ENCODE measurements at places on chromosomes 5 and 9.
A peak's percentile ranks its signal among the peaks of the same experiment; 100 is the strongest.

- no peak overlapping the region for H3K4me3 ChIP-seq
- peaks cover 4% of the 10 kb centered on the region for H3K4me1 ChIP-seq
- no peak overlapping the region for H3K27ac ChIP-seq
- DNase-seq = no peak
- no peaks in the 10 kb centered on the region for H3K27me3 ChIP-seq
- H3K36me3 ChIP-seq = peaks cover 45% of the 10 kb centered on the region
Measured at GRCh38 chr5:160036884-160037283, 27.9 kb downstream of the TTC1 start.

GRCh38 chr9:101629636-101630035 lies 34.9 kb upstream of the PPP3R2 start:
- H3K4me3 ChIP-seq = no peak overlapping the region
- DNase-seq = no peak
- no peak overlapping the region for H3K27ac ChIP-seq
- H3K4me1 ChIP-seq = no peaks in the 10 kb centered on the region
- no peaks in the 10 kb centered on the region for H3K27me3 ChIP-seq
- no peaks in the 10 kb centered on the region for H3K36me3 ChIP-seq

- H3K4me3 ChIP-seq = no peak overlapping the region
- H3K4me1 ChIP-seq = no peaks in the 10 kb centered on the region
- peaks cover 36% of the 10 kb centered on the region for H3K36me3 ChIP-seq
- no peak overlapping the region for H3K27ac ChIP-seq
- no peak for DNase-seq
Measured at GRCh38 chr9:27549196-27549755, 19.7 kb upstream of the MOB3B start.

GRCh38 chr9:89482901-89483361 lies 15.0 kb downstream of the SEMA4D start:
- DNase-seq = no peak
- peaks cover 5% of the 10 kb centered on the region for H3K36me3 ChIP-seq
- no peaks in the 10 kb centered on the region for H3K4me1 ChIP-seq
- no peaks in the 10 kb centered on the region for H3K27me3 ChIP-seq

GRCh38 chr5:92641031-92641962 lies 939.7 kb downstream of the NR2F1-AS1 start:
- peak overlapping the region; percentile 14 for H3K4me3 ChIP-seq
- peaks cover 12% of the 10 kb centered on the region for H3K4me1 ChIP-seq
- no peak for DNase-seq
- H3K27me3 ChIP-seq = no peaks in the 10 kb centered on the region
- H3K36me3 ChIP-seq = no peaks in the 10 kb centered on the region
- H3K27ac ChIP-seq = no peak overlapping the region

DNA sequence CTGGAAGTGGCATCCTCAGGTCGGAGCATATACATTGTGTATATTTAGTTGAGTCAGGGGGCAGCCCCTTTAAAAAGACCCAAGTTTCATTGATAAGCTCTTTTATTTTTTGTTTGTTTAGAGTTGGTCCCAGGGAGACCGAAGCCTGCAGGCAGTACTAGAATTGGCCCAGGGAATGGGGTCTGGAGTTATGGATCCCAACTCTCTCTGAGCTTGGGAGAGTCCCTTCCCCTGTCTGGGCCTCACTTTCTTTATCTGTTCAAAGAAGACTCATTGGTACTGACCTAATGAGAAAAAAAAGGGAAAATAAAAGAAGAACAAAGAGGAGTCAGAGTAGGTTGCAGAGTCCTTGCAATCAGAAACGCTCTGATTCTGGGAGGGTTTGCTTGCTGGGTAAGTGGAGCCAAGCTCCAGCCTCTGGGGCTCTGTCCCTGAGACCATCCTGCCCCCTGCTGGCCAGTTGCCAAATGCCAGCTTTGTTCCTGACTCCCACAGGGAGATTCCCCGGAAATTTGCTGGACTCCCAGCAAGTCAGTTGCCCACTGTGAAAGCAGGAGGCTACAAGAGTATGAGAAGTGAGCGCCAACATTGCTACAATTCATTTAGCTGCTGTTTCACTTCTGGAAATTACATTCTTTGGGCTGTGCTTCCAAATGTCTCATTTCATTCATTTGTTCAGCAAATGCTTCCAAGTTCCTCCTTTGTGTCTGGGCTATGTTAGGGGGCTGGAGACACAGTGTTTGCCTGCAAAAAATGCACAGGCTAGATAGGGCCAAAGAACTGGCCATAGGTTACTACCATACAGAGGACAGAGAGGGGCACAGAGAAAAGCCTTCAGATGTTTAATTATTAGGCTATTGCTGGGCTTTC lies 156.2 kb downstream of the MELK start:
- H3K4me1 ChIP-seq = no peaks in the 10 kb centered on the region
- DNase-seq = peak; percentile 58
- no peaks in the 10 kb centered on the region for H3K36me3 ChIP-seq
- peaks cover 2% of the 10 kb centered on the region for H3K27me3 ChIP-seq
- H3K27ac ChIP-seq = no peak overlapping the region
- no peak overlapping the region for H3K4me3 ChIP-seq

DNA sequence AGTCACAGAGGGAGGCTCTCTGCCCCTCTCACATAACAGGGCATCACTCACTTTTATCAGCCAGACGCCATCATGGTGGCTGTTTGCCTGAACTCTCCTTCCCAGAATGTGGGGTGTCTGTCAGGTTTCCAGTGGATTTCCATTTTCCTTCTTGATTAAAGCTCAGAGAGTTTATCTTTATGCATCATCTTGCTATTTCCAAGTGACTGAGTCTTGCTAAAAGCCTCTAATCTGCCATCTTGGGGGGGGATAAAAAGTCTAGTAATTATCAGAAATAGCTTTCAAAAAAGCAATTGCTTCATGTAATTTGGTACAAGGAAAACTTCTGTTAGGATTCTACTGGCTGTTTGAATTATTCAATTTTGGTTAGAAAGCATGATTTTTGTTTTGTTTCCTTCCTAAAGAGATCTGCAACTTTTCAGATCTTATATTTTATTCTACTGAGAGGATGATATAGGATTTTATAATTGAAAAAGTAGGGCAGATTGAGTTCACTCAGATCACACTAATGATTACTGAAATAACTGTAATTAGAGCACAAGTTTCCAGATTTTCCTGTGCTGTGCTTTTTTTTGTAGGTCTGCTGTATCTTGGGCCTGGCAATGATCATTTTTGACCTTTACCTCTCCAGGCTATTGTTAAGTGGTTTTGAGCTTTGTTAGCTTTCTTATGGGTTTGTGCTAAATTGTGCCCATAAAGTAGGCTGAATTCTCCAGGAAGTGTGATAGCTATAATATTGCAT lies 661.5 kb downstream of the TLE4 start:
- H3K4me3 ChIP-seq = no peak overlapping the region
- no peaks in the 10 kb centered on the region for H3K4me1 ChIP-seq
- no peak for DNase-seq
- no peaks in the 10 kb centered on the region for H3K36me3 ChIP-seq

DNA sequence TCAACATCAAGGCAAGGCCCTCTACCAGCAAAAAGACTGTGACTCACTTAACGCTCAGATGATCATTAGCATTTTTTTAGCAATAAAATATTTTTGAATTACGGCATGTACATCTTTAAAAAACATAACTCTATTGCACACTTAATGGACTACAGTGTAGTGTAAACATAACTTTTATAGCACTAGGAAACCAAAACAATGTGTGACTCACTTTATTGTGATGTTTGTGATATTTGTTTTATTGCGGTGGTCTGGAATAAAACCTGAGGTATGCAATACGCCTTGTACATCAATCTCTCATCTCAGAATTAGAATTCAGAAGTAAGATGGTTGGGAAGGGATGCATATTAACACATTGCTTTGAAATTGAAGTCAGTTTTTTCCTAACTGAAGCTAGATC lies 106.9 kb upstream of the PTCH1 start:
- no peak for DNase-seq
- no peaks in the 10 kb centered on the region for H3K36me3 ChIP-seq
- H3K4me3 ChIP-seq = no peak overlapping the region
- no peak overlapping the region for H3K27ac ChIP-seq
- H3K4me1 ChIP-seq = no peaks in the 10 kb centered on the region

DNA sequence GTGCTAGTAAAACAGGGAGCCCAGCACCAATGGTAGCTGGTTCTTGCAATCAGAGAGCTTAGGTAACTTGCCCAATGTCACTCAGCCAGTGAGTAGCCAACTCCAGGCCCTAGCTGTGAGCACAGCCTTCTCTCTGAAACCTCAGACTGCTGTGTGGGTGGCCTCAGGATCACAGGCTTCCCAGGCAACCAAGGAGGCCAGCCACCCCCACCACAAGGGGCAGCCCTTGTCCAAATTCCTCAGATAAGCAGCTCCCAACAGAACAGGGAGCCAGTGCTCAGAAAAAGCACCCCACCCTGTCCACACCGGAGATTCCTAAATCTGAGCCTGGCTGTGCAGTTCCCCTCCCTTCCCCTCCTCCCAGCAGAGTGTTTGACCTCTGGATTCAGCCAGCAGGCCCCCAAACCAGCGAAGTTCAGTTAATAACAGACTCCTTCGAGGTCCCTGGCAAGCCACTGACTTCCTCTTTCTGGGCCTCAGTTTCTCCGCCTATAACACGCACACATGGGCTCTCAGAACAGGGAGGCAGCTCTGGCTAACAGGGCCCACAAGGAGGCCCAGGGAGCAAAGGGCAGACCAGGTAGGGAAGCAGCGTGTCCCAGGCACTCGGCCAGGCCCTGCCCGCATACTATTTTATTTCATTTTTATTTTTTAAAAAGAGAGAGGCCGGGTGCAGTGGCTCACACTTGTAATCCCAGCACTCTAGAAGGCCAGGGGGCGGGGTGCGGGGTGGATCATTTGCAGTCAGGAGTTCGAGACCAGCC lies 2.7 kb downstream of the EEIG1 start:
- DNase-seq = peak; percentile 64
- peak overlapping the region; percentile 95 for H3K27ac ChIP-seq
- peaks cover 62% of the 10 kb centered on the region for H3K4me1 ChIP-seq
- H3K27me3 ChIP-seq = no peaks in the 10 kb centered on the region

- H3K27ac ChIP-seq = no peak overlapping the region
- peaks cover 8% of the 10 kb centered on the region for H3K27me3 ChIP-seq
- H3K4me3 ChIP-seq = no peak overlapping the region
Measured at GRCh38 chr5:141101059-141101458, 786 bp downstream of the PCDHB3 start.

DNA sequence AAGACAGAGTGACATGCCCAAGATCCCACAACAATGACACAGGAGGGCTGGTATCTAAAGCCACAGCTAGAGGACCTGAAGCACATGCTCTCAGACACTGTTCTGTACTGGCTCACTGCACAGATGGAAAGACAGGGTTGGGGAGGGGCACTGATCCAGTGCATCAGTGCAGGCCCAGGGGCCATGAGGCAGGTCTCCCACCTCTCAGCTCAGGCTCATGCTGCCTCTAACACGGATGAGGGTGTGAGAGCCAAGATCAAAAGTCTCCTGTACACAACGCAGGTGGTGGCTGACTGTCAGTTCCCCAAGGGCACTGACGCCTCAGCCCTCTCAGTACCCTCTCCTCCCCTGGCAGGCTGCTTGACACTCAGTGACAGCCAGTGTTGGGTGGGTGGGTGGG lies 10.9 kb downstream of the RAPGEF1 start:
- no peak for DNase-seq
- H3K27me3 ChIP-seq = no peaks in the 10 kb centered on the region
- H3K4me3 ChIP-seq = no peak overlapping the region
- no peaks in the 10 kb centered on the region for H3K36me3 ChIP-seq
- peaks cover 62% of the 10 kb centered on the region for H3K4me1 ChIP-seq

GRCh38 chr9:130627896-130628792 lies 36.2 kb upstream of the PRDM12 start:
- H3K4me1 ChIP-seq = no peaks in the 10 kb centered on the region
- no peaks in the 10 kb centered on the region for H3K27me3 ChIP-seq
- peaks cover 92% of the 10 kb centered on the region for H3K36me3 ChIP-seq
- no peak for DNase-seq
- H3K27ac ChIP-seq = no peak overlapping the region
